ENCODE measurements at places on chromosomes 6 and 20. TPM values are rescaled to one million over a fixed set of nuclear protein-coding genes. Genes with fewer than 3 reads are reported as not detected.

The ZSCAN23 gene
- 8.4 TPM for total RNA-seq

The TSBP1 gene
- total RNA-seq = not detected

The UBE2C gene
- total RNA-seq = 167 TPM

The SYCP2 gene
- 1.7 TPM for total RNA-seq

The HSD17B8 gene
- 3.3 TPM for total RNA-seq

The STMN3 gene
- total RNA-seq = 18.5 TPM

The HLA-DQA2 gene
- not detected for total RNA-seq

Data from Daoy (cell line).